Psoas muscle (tissue), 8 donors: ENCODE measurements at places on chromosomes 6 and 20. TPM values are rescaled to one million over a fixed set of nuclear protein-coding genes. Genes with fewer than 3 reads are reported as not detected.

- DNase-seq, result no peak
Measured at GRCh38 chr6:160789263-160790027, 87.4 kb downstream of the PLG start.

GRCh38 chr6:26597821-26598220, 1.1 kb downstream of the ABT1 start:
- no peak for DNase-seq

DNA sequence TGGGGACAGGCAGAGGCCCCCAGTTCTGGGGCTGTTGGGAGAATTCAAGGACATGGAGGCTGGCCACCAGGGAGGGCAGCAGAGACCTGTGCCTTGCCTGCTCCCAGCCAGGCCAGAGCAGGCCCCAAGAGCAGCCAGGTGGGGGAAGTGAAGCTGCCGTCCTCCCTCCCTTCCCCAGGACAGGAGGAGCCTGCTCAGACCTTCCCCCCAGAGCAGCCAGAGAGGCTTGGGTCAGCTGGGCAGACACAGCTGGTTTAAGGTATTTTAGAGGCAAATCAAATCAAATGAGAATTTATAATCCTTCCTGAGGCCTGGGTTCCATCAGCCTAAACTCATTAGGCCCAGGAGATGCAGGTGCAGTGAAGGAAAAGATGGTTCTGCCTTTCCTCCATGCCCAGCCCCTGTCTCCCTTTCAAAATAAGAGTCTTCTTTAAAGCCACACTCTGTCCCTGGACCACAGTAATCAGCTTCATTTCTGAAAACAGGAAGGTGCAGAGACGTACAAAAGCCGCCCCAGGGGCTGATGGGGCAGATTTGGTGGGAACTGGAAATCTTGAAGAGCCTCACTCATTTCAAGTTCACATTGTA, 21.7 kb downstream of the BMP7 start:
- DNase-seq, result no peak

DNA sequence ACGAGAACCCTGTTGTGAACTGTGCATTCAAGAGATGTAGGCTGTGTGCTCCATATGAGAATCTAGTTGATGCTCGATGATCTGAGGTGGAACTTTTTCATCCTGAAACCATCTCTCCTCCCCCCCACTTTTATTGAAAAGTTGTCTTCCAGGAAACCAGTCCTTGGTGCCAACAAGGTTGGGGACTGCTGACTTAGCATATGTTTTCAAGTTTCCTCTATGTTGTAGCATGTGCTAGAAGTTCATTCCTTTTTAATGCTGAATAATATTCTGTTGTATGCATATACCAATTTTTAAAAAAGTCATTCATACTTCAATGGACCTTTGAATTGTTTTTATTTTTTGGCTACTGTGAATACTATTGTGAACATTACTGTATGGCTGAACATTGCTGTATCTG, 27.2 kb downstream of the CARMIL1 start:
- DNase-seq, result no peak

DNA sequence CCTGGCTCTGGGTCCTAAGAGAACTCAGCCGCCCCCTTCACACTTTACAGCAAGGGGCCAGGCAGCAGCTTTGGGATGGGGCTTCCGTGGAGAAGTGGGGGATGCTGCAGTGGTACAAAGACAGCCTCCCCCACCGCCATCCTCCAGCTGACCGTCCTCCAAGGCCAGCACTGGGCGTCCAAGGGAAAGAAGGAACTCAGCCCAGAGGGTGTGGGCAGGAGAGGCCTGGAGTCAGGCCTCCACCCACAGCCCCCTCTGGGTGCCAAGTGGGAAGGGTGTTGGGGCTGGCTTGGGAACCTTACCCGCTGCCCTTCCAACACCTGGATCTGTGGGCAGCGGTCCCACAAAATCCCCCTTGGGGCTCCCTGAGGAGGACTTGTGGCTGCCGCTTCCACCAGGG, 13.1 kb downstream of the STMN3 start:
- no peak for DNase-seq

GRCh38 chr20:23094213-23094896, 8.2 kb upstream of the CD93 start:
- no peak for DNase-seq

DNA sequence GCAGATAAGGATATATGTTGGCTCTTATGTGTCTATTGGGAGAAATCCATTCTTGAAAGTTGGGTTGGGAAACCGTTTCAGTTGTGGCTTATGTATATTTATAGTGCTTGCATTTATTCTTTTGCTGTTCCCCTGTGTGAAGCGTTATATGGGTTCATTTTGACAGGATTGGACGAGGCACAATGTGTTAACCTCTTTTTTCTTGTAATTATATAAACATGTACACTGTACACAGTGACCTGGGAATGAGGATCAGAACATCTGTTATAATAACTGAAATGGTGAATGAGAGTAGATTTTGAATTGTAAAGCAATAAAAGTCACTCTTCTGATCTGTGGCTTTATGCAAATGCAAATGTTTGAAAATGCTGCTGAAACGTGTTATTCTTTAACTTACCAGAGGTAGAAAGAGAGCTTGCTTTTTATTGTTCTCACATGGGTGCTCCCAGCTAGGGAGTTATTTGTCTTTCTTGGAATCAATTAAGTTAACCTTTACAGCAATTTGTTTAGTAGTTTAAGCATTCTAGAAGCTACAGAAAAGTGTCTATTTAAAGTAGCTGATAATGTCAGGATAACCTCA, 213.7 kb downstream of the GRIK2 start:
- DNase-seq, result no peak

Gene MICB
- total RNA-seq, result 1.0 TPM

- no peak for DNase-seq
Measured at GRCh38 chr20:2536560-2536986, at the start of gene TMC2. TMC2 (plus strand) TSS chr20:2536573; CDS start chr20:2536622, 49 bp downstream.

GRCh38 chr20:2663364-2663886, 591 bp downstream of the IDH3B start:
- no peak for DNase-seq

DNA sequence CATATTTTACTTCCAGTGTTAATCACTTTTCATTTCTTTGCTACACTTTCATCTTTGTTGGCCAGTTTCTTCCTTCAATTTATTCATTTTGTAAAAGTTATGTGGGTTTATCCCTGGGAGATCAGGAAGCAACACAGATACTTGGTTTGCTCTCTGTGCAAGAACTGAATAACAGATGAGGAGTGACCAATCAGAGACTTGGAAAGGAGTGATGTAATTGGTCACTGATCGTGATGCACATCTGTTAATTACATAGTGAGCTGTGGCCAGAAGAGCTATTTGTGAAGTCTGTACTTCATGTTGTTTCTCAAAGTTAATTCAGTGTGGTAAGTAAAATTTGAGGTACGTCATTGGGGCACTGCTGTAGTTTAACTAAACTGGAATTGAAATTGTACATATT, 21.3 kb downstream of the ANKRD6 start:
- no peak for DNase-seq

Gene IYD
- total RNA-seq, result not detected

DNA sequence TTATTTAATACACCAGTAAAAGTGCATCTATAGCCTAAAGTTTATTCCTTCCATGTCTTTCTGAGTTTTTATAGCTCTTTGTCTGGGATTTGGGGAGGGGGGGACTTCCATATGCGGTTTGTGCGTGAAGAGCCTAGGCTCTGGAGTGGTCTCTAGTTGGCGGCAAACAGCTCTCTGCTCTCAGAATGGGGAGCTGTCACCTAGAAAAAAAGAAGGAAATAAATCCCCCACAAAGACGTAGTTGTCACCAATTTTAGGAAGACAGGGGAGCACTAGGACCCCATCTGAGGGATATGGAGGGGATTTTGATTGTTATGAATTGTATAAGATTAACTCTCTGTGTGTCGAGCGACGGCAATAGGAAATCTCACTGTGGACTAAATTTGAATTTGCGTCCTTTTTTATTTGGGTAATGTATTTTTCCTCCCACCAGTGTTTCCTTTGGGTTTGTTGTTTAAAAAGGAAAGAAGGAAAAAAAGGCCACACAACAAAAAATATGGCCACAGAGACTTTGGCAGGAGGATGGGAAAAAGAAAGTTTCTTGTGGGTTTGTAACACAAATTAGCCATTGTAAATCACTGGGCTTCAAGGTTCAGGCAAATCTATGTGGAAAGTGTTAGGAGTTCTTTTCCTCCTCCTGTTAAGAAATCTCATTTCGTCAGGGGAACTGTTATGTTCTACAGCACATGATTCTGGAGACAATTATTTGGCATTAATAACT, 7.4 kb downstream of the POU3F2 start:
- DNase-seq, result no peak

Gene ATP6V1G2
- 1.2 TPM for total RNA-seq

DNA sequence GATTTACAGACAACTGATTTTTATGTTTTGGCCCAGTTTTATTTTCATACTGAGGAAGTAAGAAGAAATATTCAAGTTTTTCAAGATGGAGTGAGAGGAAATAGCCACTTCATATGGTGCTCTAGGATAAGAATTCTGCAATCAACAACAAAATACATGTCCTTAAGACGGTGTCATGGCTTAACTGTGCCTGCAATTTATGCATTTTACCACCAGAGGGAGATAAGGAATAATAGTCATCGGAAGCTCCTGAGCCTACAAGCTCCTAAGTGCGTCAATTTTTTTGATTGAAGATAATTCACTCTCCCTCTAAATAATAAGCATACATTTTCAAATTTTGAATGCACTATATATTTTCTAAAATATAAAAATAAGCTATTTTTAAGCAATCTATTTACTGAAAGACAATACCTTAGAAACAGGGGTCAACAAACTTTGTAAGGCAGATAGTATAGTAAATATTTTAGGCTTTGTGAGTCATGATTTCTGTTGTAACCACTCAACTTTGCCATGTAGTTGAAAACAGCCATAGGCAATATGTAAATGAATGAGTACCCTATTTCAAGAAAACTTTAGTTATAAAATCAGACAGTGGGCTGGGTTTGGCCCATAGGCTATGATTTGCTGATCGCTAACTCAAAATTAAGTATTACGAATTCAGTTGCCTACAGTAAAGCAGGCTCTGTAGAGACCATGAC, 230.9 kb upstream of the DTNBP1 start:
- DNase-seq, result no peak

GRCh38 chr6:89434954-89435353, 2.0 kb downstream of the ANKRD6 start:
- no peak for DNase-seq

DNA sequence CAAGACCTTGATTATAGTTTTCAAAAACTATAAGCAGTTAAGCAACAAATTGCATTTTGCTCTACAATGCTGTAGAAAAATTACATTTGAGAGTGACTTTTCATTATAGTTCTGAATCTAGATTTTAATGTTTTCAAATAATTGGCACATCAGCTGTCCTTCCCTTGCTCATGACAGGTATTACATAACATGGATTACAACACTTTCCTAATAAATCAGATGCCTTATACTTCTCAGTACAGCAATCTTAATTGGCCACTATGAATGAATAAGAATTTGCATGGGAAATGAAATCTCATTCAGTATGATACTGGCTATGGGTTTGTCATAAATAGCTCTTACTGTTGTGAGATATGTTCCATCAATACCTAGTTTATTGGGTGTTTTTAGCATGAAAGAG, 29.9 kb downstream of the HSF2 start:
- DNase-seq, result no peak

- no peak for DNase-seq
Measured at GRCh38 chr6:46306431-46306830, 135.7 kb upstream of the ENPP5 start.

DNA sequence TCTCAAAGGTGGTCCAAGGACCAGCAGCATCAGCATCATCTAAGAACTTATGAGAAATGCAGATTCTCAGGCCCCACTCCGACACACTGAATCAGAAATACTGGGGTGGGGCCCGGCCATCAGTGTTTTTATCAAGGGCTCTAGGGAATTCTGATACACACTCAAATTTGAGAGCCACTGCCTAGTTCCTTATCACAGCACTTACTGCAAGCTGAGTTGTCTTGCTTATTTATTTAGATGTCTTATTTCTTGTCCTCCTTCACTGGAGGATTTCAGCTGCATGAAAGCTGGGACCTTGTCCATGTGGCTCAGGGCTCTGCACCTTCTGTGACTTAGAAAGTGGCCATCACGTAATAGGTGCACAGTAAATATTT, 139.4 kb upstream of the RREB1 start:
- no peak for DNase-seq

Gene SLC22A1
- total RNA-seq, result 3.3 TPM

- no peak for DNase-seq
Measured at GRCh38 chr6:12175626-12176025, 114.5 kb upstream of the EDN1 start.

DNA sequence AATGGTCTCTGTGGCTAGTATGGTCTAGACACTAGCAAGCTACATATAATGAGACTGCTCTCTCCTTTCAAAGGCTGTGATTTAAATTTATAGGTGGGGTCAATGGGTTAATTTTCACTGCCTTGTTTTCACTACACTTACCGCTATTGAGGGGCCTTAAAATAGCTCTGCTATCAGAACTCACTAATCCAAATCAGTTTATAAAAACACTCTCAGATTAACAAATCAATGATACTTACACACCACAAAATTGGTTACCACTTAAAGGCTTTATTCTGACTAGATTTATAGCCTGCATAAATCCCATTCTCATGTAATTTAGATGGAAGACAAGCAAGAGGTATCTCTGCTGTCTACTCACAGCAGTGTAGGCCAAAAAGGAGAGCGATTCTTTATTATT, 313.0 kb upstream of the AGPAT4 start:
- no peak for DNase-seq

Gene ALDH8A1
- 0.59 TPM for total RNA-seq

Gene RCAN2
- total RNA-seq, result 13.2 TPM

DNA sequence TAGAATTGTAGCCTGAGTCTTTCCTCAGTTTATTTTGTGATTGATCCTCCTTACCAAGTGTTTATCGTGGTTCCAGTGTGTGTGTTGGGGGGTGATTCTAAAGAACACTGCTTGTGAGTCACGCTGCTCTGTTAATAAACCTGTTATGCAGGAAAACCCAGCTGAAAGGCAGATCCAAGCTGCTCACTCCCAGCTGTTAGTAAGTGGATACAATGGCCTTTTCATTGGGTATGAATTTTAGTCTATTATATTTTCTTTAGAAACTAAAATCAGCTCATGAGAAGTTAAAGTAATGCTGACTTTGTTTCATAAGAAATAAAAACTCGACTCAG, 12.2 kb upstream of the DSTN start:
- DNase-seq, result no peak

Gene TUBB2B
- total RNA-seq, result 1.1 TPM

- no peak for DNase-seq
Measured at GRCh38 chr6:21438986-21439352, 154.6 kb upstream of the SOX4 start.

- DNase-seq, result no peak
Measured at GRCh38 chr20:23745247-23745646, 5.5 kb downstream of the CST1 start.

DNA sequence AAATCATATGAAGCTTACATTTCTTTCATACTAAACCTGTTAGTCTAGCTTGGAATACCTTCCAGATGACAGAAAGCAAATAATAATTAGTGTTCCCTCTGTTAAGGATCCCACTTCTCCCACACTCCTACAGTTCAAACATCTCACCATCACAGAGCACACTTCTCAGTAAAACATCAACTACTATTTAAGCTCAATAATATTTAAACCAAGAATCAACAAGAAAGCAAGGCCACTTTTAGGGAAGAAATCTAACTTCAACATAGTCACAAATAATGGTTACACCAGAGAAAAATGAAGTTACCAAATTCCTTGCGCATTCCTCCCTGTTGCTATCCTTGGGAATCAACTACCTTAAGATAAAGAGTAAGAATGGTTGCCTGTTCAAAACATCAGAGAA, 1.6 kb downstream of the SNX14 start:
- DNase-seq, result no peak

Gene GLP1R
- total RNA-seq, result not detected

Gene RHAG
- not detected for total RNA-seq

Gene OPRM1
- not detected for total RNA-seq

GRCh38 chr6:2135401-2135800, 110.0 kb downstream of the GMDS start:
- DNase-seq, result no peak

Gene SYCP2L
- 0.60 TPM for total RNA-seq
